ENCODE measurements at places on chromosomes 2 and 18. TPM values are rescaled to one million over a fixed set of nuclear protein-coding genes. Genes with fewer than 3 reads are reported as not detected.

DUSP2 gene
- 2.4 TPM for polyA plus RNA-seq

SP110 gene
- 24.4 TPM for polyA plus RNA-seq

ASIC4 gene
- 0.20 TPM for polyA plus RNA-seq

DNA sequence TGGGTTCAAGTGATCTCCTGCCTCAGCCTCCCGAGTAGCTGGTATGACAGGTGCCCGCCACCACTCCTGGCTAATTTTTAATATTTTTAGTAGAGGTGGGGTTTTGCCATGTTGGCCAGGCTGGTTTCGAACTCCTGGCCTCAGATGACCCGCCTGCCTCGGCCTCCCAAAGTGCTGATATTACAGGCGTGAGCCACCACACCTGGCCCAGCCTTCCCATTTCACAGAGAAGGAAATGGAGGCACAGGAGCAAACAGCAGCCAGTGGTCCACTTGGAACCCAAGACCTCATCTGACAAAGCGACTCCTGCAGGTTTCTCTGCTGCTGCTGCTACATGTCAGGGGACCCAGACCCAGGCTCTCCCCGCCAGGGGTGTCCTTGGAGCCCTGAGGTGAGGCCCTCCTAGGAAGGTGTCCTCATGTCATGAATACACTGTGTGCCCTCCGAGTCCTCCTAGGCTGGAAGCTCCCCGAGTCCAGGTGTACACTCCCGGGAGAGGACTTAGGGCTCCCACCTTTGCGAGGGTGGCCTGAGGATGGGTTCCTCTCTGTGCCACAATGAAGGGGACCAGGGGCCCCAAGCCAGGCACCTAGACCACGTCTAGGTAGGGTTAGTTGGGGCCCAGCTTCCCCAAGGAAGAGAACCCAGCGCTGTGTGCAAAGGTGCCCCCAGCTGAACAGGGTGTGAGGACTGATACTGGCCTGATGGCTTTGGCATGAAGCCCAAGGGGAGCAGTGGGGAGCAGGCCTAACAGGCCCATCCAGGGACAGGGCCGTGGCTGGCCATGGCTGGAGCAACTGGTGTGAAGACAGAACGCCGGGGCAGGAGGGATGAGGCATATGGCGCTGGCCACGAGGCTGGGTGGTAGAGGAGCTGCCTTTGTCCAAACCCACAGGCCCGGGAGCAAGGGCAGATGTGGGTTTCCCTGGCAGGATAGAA lies 56.1 kb downstream of the HS6ST1 start:
- DNase-seq: no peak

GRCh38 chr2:54040250-54040649 lies 69.5 kb upstream of the PSME4 start:
- no peak for DNase-seq
